Nucleus accumbens (tissue), 56 donors: ENCODE measurements at places on chromosomes 5 and 9.

GRCh38 chr5:64979531-64979930 is 210.8 kb downstream of the CWC27 start:
- no peak for DNase-seq

- no peak for DNase-seq
Measured at GRCh38 chr5:13917061-13917460, 27.4 kb downstream of the DNAH5 start.

DNA sequence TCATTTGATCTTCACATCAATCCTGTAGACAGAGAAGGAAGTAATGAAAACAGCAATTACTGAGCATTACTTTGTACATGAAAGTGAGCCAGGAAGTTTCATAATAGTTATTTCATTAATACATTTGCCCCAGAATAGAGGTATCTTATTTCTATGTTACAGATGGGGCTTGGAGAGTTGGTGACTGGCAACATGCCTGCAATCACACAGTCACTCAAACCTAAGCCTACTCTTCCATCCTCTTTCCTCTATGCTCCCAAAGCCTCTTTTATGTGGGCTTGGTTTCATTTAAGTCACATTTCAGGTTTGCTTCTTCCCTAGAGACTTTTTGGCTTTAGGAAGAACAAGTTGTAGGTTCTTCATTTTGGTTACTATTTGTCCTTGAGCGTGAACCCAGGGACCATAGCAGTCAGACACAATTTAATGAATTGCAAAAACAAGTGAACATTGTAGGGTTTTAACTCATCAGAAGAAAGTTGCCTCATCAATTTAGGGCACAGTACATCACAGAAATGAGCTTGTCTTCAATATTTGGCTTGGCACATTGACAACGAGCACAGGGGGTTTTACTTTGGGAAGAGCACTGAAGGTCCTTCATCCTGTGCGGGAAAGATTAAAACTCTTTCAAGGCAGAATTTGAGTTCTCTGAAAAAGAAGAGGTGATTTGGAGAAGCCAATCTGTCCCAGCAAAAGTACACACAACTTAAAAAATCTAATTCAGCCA is 381.1 kb downstream of the TMEM38B start:
- no peak for DNase-seq

DNA sequence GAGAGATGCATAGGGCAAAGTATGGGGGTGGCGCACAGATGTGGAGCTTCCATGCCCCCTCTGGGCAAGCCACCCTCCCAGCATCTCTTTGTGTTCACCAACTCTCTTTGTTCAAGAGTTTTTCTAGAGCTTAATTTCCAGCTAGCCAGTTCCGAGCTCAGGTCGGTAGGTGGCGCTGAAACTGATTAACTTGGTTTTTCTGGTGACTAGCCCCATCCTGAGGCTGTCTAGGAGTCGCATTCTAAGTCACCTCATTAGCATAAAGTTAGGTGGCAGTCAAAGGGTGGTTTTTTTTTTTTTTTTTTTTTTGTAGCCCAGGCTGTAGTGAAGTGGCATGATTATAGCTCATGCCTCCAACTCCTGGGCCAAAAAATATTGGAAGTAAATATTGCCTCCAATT is 476.4 kb downstream of the KDM4C start:
- DNase-seq: no peak

- DNase-seq: no peak
Measured at GRCh38 chr5:112738191-112738560, 491 bp downstream of the APC start.

DNA sequence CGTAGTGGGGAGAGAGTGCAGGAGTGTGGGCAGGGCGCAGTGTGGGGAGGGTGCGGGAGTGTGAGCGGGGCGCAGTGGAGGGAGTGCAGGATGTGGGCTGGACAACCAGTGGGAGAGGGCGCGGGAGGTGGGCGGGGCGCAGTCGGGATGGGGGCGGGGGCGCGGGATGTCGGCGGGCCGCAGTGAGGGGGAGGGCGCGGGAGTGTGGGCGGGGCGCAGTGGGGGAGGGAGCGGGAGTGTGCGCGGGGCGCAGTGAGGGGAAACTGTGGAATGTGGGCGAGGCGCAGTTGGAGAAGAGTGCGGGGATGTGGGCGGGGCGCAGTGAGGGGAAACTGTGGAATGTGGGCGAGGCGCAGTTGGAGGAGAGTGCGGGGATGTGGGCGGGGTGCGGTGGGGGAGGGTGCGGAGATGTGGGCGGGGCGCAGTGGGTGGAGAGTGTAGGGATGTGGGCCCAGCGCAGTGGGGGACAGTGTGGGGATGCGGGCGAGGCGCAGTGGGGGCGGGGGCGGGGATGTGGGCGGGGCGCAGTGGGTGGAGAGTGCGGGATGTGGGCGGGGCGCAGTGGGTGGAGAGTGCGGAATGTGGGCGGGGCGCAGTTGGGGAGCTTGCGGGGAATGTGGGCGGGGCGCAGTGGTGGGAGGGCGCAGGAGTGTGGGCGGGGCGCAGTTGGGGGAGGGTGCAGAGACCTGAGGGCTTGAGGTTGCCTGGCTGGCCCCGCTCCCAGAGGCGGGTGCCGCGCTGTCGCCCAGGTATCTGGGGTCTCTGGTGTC is at the start of gene NXNL2:
Gene NXNL2, plus strand, starts transcription at position 723 of the 770 bp plus-strand sequence. CDS start 257 bp downstream, outside the sequence.
- no peak for DNase-seq

DNA sequence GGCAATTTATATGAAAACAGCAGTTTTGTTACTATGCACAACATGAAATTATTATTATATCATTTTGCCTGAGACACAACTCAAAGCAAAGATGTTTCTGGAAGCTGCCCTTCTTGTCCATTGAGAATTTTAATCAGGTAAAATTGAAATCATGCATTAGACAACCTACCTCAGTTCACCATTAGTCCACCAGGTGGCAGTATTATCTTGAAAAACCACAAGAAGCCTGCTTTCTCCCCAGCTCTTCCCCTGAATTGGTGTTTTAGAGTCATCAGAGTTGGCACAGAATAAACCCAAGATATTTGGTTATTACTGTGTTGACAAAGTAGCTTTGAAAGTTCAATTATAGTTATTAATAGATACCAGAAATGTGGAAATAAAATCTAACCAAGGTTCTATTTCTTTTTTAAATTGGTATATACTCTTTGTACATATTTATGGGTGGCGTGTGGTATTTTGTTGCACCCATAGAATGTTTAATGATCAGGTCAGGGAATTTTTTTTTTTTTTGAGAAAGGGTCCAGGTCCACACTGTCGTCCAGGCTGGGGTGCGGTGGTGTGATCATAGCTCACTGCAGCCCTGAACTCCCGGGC is 25.7 kb downstream of the UTP15 start:
- DNase-seq: no peak

GRCh38 chr5:124755565-124755964 is 9.1 kb upstream of the ZNF608 start:
- DNase-seq: peak; percentile 33

DNA sequence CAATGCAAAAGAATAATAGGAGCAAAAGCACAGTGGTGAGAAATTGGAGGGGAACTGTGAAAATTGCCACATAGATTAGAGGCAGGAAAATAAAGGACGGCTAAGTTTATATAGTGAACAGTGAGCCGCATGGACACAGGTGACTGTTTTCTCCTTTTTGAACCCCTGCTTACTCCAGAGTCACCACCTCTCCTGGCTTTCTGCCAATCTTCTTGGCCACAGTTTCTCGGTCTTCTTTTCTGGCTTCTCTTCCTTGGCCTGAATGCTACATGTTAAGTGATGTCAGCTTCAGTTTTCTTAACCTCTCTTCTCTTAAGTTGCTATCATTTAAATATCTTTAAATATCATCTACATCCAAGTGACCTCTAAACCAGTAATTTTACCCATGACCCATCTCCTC is 47.3 kb upstream of the CDKN2B start:
- no peak for DNase-seq

DNA sequence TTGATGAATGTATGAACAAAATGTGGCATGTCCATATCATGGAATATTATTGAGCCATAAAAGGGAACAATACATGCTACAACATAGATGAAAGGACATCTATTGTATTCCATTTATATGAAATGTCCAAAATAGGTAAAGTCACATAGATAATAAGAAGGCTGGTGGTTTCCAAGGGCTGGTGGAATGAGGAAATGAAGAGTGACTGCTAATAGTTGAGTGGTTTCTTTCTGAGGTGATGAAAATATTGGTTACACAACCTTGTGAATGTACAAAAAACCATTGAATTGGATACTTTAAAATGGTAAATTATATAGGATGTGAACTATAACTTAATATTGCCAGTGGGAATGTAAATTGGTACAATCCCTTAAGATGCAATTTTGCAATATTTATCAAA is 5.2 kb downstream of the ARSB start:
- DNase-seq: no peak

- DNase-seq: no peak
Measured at GRCh38 chr9:109086221-109086620, 33.5 kb downstream of the TMEM245 start.

- no peak for DNase-seq
Measured at GRCh38 chr9:136050701-136051452, 44.2 kb downstream of the NACC2 start.
